ENCODE measurements at places on chromosomes 5 and 9.

- no peak for DNase-seq
Observed at GRCh38 chr9:79939819-79940218, 368.1 kb downstream of the TLE4 start.

DNA sequence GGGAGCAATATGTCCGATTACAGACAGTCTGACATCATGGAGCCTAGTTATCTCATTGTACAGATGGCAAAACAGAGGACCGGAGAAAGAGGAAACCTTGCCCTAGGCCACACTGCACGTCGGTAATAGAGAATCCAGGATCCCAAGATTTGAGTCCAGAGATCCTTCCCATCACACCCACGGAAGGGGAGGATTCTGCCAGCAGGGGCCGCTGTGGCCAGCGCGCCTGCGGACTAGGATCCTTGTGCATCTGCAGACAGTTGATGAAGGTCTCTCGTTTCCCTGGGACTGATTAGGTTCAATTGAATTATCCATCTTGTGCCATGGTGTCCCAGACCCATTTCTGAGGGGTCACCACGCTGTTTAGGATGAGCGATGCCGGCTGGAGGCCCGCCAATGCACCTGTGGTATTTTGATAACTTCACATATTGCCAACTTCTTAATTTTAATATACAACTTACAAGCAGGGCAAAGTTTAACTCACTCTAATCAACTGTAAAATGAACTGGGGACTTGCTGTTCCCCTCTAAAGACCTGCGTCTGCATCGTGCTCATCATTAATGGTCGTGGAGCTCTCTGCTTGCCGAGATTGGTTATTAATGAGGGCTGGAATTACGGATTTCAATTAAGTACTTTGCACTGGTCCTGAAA, 592.7 kb upstream of the BRINP1 start:
- no peak for DNase-seq

GRCh38 chr9:133351908-133352634, 4.1 kb downstream of the RPL7A start:
- DNase-seq, result no peak

DNA sequence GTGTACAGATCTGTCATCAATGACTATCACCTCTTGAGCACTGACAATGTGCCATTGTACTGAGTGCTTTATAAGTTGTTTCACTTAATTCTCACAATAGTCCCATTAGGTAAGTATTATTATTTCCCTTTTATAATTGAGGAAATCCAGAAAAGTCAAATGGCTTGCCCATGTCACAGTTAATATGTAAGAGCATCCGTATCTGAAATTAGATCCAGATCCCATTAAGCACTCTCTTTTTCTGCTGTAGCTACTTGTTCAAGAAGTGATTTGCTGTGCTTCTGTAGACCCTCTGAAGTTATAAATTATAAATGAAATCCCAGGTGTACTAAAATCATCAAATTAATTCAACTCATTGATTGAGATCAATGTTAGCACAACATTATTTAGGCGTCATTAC, 94.7 kb downstream of the INIP start:
- DNase-seq, result no peak

DNA sequence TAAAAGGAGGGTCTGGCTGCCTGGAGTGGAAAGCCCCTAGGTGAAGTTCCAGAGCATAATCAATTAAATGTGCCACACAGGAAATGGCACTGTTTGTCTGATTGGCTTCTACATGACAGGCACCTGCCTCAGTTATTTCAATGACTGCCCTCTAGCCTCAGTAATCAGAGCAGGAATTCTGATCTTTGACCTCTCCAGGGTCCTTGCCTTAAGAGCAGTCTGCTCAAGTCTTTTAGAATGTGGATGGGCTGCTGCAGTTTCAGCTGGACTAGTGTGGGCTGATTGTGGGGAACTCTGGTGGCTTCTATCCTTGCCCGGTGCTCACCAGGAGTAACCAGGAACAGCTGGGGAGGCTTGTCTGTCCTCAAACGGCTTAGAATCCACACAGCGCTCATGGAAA, 98.9 kb downstream of the LIX1 start:
- no peak for DNase-seq

DNA sequence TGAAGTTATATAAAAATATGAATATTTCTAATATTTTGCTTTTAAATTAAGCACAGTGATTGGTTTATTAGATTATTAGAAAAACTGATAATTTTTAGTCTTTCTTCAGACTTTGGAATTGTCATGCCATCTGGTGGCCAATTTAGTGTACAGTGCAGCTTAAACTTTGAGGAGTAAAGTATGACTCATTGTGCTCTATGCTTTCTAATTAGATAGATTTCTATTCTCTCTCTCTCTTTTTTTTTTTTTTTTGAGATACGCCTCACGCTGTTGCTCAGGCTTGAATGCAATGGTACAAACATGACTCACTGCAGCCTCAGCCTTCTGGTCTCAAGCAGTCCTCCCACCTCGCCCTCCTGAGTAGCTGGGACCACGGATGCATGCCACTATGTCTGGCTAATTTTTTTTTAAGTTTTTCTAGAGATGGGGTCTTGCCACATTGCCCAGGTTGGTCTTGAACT, 42.1 kb upstream of the GPR21 start:
- no peak for DNase-seq

GRCh38 chr5:111649516-111649915, 107.5 kb downstream of the NREP start:
- no peak for DNase-seq

GRCh38 chr5:178786859-178787499, 56.5 kb upstream of the ZNF354A start:
- no peak for DNase-seq

DNA sequence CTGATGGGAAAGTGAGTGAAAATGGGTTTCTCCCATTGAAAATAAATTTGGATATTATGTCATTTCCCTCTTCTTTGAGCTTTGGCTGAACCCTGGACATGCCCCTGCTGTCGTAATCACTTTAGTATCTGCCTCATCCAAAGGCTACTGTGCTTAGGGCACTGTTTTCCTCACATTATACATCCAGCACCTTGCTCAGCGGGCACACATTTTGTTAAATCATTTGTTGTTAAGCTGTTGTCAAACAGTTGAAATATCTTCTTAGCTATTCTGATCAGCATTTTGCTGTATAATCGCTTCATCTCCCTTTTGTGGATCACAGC, 352.7 kb upstream of the CD180 start:
- no peak for DNase-seq

GRCh38 chr9:113386571-113387393, 10.0 kb upstream of the HDHD3 start:
- no peak for DNase-seq

GRCh38 chr5:7473115-7473514, 77.2 kb downstream of the ADCY2 start:
- no peak for DNase-seq

- no peak for DNase-seq
Observed at GRCh38 chr5:171447226-171447625, 27.8 kb downstream of the FGF18 start.

- DNase-seq, result no peak
Observed at GRCh38 chr5:78922879-78923621, 62.1 kb downstream of the ARSB start.

GRCh38 chr9:98185611-98186171, 6.7 kb downstream of the CORO2A start:
- DNase-seq, result no peak

GRCh38 chr9:135145312-135145711, 57.8 kb downstream of the OLFM1 start:
- DNase-seq, result no peak

DNA sequence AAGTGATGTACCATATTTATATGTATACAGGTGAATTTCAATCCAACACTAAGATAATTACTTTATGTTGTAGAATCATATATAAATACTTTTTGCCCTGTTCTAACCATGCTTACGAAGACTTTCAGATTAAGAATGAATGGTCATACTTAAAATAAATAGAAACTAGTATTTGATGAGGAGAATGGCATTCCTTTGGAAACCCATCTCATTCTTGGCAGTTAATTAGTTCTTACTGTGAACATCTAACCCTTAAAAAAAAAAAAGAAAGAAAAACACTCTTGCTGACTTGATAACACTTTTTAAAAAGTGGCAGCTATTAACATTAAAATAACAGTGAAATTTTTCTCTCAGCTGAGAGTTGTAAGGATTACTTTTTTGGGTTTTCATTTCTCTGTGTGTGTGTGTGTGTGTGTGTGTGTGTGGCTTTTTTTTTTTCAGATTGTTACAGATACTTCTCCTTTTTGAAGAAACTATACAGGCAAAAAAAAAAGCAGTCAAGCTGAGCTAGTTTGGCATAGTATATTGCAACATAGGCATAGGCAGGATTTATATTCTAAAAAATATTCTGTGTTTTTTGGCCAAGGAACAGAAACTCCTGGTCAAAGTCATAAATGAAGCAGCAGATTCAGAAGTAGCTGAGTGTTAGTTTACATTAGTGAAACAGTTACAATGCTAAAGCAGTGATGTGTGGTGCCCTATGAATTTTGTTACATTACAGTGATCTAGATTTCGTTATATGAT, 163.5 kb downstream of the CD180 start:
- DNase-seq, result no peak

DNA sequence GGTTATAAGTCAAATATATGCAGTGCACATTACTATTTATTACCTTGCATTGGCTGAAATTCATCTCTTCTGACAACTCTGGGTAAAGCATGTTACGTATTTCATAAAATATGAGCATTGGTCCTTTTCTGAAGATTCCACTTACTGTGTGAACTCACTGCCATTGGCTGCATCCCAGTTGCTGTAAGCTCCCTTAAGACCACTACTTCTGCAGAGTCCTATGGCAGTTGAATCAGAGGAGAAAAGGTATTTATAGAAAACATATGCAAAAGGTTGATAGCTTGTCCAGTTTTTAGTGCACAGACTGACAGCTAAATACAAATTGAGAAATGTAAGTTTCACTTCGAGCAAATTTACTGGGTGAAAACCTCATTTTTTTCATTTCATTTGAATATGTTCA, 394.6 kb upstream of the ARRDC3 start:
- no peak for DNase-seq

DNA sequence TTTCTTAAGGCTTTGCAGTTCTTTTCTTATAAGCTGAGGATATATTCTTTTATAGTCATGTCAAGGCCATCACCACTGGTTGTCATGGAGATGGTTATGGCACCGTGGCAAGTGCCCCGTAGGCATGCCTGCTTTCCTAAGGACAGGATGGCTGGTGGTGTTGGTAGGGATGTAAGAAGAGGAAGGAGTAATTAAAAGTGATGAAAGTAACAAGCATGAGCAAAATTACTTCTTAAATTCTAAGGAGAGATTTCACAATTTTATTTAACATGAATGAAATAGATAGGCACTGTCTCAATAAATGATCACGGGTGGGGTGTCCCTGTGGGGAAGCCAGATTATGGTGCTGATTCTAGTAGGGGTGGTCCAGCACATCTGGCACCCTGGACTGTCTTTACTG, 290.2 kb upstream of the KLF4 start:
- no peak for DNase-seq

DNA sequence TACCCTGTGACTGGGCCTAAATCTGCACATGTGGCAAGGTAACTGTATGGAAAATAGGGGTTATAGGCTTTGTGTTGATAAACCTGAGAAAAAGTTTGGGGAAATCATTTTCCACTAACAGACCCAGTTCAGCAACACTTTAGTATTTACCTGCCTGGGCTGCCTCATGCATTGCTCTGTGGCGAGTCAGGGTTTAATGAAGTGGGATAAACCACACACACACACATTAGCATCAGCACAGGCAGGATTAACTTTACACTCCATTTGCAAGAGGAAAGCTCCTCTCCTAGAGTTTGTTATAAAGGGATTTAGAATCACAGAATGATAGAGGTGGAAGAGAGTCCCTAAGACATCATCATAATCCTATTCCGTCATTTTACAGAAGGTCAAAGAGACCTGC, 20.0 kb upstream of the ZCCHC7 start:
- DNase-seq, result no peak

- no peak for DNase-seq
Observed at GRCh38 chr5:36575361-36575781, 31.0 kb upstream of the SLC1A3 start.

GRCh38 chr5:67297376-67297775, 100.8 kb upstream of the CD180 start:
- no peak for DNase-seq

DNA sequence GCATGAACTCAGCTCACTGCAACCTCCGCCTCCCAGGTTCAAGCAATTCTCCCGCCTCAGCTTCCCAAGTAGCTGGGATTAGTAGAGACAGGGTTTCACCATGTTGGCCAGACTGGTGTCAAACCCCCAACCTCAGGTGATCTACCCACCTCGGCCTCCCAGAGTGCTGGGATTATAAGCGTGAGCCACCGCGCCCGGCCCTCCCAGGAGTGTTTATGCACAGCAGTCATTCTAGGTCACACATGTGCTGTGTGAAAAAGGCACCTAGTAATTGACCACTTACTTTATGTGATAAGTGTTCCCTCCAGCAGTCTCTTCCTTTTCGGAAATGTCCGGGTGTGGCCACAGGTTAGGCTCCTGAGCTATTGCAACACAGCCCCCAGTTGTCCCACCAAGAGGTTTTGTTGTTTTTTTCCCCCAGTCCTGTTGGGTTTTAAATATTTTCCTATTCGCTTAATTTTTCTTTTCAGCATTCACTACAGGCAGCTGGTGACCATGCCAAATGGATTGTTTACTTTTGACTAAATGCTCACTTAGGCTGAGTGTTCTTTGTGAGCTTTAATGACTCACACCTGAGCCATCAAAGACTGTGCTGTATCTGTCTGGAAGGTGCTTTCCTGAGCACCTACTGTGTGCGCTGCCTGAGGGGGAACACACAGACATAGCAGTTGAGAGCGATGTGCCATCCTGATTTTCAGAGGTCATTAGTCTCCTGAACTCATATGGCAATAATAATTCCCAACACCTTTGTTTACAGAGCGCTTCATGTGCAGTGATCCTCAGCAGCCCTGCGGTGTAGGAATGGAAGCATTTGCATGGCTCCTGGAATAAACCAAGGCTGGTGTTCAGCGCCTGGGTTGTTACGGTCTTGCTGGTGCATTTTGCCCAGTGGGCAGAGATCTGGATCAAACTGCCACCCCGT, 94.3 kb downstream of the MVB12B start:
- no peak for DNase-seq

GRCh38 chr5:95649842-95650620, 3.5 kb downstream of the RFESD start:
- no peak for DNase-seq

GRCh38 chr5:172559004-172559932, 81.8 kb upstream of the NEURL1B start:
- no peak for DNase-seq

DNA sequence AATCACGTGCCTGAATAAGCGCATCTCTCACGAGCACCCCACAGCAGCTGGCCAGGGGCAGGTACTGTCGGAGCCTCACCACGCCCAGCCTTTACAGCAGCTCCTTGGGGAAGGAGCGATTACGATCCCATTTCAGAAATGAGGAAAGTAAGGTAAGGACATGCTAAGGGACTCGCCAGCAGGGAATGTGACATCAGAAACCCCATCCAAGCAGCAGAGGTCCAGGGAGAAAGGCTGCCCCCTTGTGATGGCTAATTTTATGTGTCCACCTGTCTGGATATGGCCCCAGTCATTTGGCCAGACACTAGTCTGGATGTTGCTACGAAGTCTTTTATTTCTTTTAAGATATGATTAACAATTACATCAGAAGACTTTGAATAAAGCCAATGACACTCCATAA, 77.3 kb downstream of the UBE2QL1 start:
- DNase-seq, result no peak

- no peak for DNase-seq
Observed at GRCh38 chr5:54109626-54110330, 200.6 kb downstream of the ARL15 start.

Data from NCI-H2107 (cell line).